Lower leg skin (tissue), 4 donors: ENCODE measurements at places on chromosomes 3 and 15.
A peak's percentile ranks its signal among the peaks of the same experiment; 100 is the strongest.

DNA sequence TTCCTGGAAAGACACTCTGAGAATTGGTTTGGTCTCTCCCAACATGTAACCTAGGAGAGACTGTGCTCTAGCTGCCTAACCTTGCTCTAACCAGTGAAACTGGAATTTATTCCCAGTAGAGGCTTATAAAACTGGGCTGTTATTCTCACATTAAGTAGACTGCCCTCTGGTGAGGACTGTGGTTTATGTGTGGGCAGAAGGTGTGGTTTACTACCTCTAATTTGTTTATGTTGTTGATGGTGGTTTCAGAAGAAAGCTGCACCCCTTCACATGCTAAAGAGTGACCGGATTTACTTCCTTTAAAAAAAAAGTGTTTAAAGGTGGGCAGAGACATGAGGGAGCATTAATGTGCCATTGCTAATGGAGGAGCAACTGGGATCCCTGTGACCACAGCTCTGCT lies 273.2 kb downstream of the MECOM start:
- no peak for DNase-seq

DNA sequence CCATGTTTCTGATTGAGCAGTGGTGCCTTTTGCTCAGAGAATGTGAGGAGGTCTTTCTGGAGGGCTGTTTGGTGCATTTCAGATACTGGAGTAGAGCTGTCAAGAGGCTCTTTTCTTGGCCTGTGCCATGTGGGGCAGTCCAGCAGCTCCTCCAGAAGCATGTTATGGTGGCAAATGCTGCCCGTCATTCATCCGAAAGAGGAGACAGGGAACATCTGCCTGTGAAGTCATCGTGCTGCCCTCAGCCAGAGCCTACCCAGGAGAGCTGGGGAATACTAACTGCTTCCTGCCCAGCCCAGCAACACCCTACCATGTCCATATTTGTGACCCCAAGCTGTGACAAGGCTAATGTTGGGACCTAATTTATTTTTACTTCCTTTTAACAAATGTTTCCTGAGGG lies 82.2 kb upstream of the SLC6A6 start:
- DNase-seq: no peak

GRCh38 chr3:46944191-46944590 lies 32.4 kb downstream of the CCDC12 start:
- DNase-seq: no peak

GRCh38 chr3:150152567-150152966 lies 181.9 kb upstream of the PFN2 start:
- DNase-seq: no peak

DNA sequence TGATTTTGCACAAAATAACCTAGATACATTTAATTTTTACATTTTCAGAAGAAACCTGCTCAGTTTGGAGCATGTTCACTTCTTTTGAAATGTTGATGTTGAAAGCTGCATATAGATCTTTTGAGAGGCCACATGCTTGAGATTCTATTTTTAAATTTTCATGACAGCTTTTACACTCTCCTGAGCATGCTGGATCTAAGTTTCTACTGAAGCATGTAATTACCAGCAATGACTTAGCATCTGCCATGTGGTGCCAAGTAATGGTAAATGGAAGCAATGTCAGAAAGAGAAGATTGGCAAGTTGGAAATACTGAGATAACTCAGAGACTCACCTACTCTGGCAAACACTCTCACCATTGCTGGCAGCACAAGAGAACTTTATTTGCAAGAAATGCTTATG lies 310.6 kb downstream of the NSUN3 start:
- DNase-seq: no peak

DNA sequence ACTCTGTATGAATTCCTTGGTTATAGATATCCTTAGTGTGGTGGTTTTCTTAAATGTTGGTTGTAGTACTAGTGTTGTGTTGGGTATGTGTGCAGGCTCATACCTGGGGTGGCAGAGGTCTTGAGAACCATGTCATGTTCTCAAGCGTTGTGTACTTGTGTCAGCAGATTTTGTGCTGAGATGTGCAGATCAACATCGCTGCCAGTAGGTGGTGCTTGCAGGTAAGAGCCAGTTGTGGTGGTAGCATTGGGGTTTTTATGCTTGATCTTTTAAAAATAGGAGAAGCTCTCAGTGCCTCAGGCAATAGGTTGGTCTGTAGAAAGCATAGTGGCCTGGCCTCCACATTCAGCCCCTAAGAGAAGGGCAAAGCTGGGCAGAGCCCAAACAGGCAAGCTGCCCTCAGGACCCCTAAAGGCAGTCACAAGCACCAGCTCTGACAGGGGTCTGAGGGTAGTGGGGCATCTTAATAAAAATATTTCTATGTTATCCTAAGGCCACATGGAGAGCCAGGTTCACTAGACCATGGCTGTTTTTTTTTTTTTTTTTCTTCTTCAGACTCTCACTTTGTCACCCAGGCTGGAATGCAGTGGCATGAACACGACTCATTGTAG lies 164.0 kb downstream of the IL20RB start:
- no peak for DNase-seq

GRCh38 chr3:133934073-133934970 lies 38.6 kb upstream of the RAB6B start:
- peak; percentile 72 for DNase-seq

DNA sequence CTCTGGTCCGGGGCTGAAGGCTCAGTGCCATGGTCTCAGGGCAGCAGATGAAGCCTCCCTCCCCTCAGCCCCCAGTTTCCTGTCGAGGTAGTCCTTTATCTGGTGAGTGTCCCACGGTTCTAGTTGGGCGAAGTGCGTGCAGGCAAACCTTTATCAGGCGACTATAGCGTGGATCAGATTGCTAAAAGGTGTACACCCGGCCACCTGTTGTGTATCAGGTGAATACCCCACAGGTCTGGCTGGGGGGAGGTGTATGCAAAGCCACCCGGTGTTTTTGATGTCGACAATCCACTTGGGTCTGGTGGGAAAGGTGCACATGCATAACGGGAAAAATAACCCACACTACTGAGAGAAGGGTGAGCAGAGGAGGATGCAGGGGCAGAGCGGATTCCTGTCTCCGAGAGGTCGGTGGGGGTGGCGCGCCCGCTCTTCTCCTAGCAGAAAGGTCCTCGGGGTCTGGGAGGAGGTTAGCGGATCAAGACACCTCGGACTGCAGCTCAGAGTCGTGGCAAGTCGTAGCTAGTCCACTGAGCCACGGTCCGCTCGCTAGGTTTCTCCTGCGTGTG lies 507 bp downstream of the SLC12A6 start:
- peak; percentile 75 for DNase-seq

GRCh38 chr3:12461097-12461649 lies 23.1 kb upstream of the TSEN2 start:
- DNase-seq: no peak

DNA sequence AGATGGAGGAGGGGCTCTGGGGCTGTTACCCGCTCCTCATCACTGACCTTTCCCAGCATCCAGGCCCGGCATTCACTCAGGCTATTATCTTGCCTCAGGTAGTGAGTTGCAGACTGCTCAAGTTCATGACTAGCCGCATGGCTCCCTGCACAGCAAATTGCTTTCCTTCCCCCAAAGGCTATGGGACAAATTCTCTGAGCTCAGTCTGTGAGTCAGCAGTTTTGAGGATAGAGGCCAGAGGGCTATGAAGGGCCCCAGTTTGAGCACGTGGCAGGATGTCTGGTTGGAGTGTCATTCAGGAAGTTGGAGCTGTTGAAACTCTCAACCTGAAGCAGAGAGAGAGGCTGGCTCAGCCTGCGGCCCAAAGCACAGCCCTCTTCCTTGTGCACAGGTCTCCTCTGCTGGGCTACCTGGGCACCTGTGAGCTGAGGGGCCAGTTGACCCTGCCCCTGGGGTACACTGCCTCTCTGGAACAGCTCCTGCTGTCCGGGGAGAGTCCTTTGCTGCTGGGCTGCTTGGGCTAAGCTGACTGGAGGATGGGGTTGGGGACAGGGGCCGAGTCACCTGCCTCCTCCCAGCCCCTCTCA lies 7.9 kb downstream of the FAH start:
- DNase-seq: no peak

GRCh38 chr3:196237203-196237602 lies 20.9 kb downstream of the SLC51A start:
- no peak for DNase-seq

DNA sequence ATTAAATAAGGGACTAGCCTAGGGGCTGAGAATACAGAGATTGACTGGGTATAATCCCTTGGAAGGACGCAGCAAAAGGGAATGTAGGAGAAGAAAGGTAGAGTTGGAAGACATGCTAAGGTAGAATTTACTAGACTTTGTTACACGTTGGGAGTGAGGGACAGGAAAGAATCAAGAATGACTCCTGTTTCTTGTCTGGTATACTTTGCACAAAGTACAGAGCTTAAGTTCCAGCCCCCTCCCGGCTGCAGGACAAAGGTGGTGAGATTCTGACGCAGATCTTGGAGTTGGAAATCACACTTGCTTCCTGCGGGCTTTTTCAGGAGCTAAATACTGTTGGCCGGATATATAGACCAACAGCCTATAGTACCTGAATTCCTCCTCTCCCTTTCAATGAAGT lies 895 bp downstream of the HYKK start:
- no peak for DNase-seq

DNA sequence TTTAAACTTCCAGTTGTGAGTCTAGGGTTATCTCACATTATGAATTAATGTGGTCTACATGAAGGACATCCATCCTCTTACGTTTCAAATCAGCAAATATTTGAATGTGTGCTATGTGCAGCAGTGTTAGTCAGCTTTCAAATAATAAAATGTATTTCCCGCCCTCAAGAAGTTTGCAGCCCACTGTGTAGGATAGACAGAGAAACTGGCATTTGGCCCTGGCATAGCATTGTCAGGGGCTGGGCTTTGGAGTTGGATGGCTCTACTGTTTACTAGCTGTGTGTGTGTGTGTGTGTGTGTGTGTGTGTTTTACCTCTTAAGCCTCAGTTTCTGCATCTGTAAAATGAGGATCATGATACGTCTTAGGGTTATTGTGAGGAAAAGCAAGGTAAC lies 400.5 kb upstream of the C2CD4B start:
- no peak for DNase-seq

- DNase-seq: no peak
Measured at GRCh38 chr3:13233487-13234485, 160.6 kb upstream of the IQSEC1 start.

GRCh38 chr3:186109897-186110803 lies 1.3 kb upstream of the ETV5 start:
- DNase-seq: peak; percentile 86

DNA sequence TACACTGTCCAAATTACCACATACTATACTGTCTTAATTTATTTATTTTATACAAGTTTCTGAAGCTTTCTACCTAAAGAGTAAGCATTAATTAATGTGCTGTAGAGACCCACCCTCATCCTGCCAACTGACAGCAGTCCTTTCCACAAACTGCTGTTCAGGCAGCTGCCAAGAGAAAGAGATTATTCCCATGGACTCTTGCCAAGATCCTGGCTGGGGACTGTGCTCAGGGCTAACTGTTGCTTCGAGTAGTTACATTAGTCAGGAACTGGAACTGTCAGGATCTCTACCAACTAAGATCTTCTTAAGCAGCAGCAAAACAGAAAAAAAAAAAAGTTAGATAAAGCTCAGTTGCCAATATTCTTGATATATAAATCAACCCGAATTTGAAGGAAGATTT lies 398.8 kb downstream of the MECOM start:
- DNase-seq: no peak

- no peak for DNase-seq
Measured at GRCh38 chr3:44511238-44511566, 33.7 kb upstream of the ZNF445 start.

GRCh38 chr15:60751985-60752952 lies 273.3 kb upstream of the ICE2 start:
- no peak for DNase-seq

- DNase-seq: peak; percentile 63
Measured at GRCh38 chr3:149547413-149547812, 72.9 kb downstream of the TM4SF4 start.

DNA sequence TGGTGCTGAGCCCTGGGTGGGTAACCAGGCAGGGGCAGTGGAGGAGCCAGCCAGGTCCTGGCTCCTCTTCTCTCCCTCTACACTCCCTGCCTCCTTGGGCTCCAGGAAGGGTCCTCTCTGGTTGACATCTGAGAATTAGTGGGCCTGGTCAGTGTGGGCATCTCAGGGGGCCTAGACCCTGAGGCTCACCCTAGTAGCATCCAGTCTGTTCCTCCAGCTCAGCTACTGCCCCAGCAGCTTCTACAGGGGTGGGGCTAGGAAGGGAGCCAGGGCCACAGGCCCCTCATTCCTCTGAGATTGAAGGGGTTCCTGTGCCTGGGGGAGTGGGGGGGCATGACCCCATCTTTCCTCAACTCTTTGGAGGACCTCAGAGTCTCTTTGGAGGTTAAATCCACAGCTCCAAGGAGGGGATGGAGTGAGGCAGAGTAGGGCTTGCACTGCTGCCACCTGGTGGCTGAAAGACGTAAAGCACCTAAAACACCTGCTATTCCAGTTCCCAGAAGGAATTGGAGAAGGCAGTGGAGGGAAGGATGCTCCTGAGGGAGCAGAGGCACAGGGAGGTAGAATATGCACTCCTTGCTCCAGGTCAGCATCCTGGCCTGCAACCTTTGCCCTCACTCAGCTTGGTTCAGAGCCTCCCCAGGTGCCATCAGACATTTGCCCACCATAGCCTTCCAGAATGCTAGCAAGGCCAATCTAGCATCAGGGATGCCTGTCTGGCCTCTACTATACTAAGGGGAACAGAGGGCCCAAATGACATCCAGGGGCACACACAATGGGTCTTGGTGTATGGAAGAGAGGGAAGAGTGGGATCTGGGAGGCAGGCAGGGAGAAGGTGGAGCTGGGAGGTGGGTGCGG lies 25.1 kb downstream of the C3orf18 start:
- DNase-seq: peak; percentile 93

DNA sequence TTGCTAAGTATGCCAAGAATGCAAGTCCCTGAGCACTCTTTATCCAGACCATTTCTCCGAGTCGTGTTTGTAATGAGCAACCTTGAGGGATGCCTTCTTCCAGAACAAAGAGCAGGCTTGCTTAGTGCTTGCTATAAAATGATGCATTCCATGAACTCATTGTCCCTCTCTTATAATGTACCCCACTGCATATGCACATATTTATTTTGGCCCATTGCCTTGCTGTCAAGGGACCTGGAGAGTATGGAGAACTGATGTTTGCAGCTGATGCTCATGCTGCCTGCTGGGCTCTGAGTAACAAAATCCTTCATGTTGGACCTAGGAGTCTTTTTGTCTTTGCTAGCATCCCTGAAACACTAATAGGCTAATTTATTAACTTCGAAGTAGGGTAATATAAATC lies 97.8 kb upstream of the AADACL2 start:
- DNase-seq: no peak

DNA sequence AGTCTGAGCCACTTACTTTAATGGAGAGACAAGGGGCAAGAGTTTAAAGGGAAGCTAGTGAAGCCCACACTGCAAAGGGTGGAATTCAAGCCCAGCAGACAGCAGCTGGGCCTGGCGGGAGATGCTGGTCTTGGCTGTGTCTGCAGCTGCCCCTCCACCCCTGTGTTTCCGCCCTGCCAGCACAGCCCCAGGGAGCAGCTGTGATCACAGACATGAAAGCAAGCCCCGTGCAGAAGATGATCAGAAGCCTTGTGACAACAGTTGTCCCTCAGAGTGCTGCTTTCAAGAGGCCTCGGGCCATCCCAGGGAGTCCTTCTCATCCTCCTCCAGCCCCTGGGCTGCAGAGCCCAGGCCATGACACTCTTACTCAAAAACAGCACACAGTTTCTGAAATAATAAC lies 24.1 kb upstream of the SLC6A1 start:
- DNase-seq: no peak
